ENCODE measurements at places on chromosomes 13 and 19.

DNA sequence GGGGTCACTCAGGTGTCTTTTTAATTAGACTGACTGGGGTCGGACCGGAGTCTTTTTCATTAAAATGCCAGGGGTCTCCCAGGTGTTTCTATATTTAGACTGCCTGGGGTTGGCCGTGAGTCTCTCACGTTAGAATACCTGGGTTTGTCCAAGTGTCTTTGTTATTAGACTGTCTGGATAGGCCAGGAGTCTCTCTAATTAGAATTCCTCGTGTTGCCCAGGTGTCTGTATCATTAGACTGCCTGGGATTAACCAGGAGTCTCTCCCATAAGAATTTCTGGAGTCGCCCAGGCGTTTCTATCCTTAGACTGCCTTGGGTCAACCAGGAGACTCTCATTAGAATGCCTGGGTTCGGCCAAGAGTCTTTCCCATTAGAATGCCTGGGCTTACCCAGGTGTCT is 1445.7 kb downstream of the UQCRFS1 start:
- DNase-seq, result no peak

- DNase-seq, result no peak
Observed at GRCh38 chr19:45771311-45771933, 2.4 kb upstream of the SIX5 start.

GRCh38 chr13:71613066-71613745 is 253.8 kb downstream of the DACH1 start:
- no peak for DNase-seq

- no peak for DNase-seq
Observed at GRCh38 chr13:110524541-110525257, 36.8 kb downstream of the RAB20 start.

DNA sequence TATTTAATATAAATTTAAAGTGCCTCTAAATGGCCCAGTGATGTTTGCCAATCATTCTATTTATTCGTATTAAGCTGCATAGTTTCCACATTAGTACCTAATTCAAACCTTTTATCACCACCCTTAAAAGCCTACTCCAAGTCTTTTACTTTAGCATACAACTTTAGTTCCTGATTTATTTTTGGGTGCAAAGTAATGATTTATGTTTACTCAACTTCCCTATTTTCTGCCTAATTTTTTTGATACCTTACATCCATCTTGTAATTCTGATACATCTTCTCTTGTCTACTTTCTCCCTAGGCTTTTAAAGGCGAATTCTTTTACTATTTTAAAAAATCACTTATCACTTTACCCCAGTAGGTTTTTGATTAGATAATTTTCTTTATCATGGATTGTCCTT is 2651.1 kb upstream of the PCDH20 start:
- no peak for DNase-seq

All from iPS-NIHi11 (cell line).